GM20000 (cell line): ENCODE measurements at places on chromosomes 1 and 21.
A peak's percentile ranks its signal among the peaks of the same experiment; 100 is the strongest.

DNA sequence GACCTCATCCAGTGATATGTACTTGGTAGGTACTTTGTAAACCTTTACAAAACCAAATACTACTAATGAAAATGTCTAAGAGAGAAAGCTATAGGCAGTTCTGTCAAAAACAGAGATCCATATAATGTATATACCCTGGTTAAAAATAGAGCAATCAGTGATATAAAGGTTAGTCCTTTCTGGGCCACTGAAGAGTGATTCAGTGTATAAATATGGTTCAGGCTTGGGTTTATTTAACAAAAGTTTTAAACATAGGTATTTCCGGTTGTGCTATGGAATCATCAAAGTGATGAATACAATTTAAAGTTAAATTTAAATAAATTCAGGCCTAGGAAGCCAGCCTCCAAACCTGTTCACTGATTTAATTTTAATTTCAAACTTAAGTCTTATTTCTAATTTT is 108.4 kb upstream of the DMRTA2 start:
- no peak for DNase-seq

- no peak for DNase-seq
Measured at GRCh38 chr1:248841702-248842395, 3.8 kb downstream of the ZNF672 start.

- no peak for DNase-seq
Measured at GRCh38 chr1:162003830-162004215, 19.8 kb downstream of the OLFML2B start.

DNA sequence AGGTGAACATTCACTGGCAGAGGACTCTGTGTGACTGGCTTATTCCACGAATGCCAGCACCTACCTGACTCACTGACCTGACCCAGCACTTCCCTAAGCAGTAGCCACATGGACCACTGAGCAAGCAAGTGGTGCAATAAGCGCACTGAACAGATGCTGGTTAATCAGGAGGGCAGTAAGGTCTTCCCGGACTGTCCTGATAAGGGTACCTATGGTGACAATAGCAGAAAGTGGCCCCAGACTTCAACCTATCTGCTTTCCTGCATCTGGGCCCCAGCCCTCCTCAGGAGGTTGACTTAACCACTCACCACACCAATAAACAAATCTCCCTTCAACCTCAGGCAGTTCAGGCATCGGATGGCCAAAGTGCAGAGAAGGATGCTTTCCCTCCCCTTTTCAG is 65.7 kb downstream of the SETD4 start:
- DNase-seq, result no peak

DNA sequence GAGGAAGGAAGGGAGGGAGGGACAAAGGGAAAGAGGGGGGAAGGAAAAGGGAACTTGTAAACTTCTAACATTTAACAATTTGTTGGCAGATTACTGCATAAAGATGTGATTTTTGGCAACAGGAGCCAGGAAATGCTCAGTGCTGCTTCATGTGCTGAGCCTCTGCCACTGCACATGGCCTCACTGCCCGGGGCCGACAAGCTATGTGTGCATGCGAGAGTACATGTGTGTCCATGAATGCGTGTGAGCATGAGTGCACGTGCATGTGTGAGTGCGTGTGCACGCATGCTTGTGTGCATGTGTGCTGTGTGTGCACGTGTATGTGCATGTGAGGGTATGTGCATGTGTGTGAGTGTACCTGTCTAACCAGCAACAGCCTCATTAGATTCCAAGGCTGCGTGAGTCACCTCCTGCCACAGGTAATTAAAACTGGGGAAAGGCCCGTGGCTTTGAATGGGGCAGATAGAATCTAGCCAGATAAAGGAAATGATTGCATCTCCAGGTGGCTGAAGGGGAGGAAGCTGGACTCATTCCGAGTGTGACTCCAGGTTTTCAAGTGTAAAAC is 41.4 kb upstream of the TSPEAR start:
- no peak for DNase-seq

DNA sequence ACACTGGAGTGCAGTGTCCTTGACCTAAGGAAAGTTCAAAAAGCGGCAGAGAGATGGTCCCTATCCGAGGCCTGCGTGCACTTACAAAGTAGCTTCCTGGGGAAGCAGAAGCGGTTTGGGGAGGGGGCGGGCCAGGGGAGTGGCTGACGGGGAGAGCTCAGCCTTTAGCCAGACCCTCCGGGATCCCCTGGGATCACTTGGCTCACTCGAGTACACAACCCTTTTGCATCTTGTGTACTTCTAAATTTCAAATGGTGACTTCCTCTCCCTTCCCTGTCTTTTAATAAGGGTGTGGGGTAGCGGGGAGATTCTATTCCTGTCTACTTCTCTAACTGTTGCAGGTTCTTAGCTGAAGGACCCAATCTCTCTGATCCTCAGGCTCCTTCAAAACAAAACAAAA is 18.1 kb upstream of the SNX27 start:
- no peak for DNase-seq

- DNase-seq, result no peak
Measured at GRCh38 chr1:110187139-110187890, 22.8 kb upstream of the KCNC4 start.

- peak; percentile 67 for DNase-seq
Measured at GRCh38 chr1:186304982-186305949, 69.8 kb downstream of the TPR start.

GRCh38 chr1:230010603-230011332 is 56.3 kb upstream of the GALNT2 start:
- no peak for DNase-seq

DNA sequence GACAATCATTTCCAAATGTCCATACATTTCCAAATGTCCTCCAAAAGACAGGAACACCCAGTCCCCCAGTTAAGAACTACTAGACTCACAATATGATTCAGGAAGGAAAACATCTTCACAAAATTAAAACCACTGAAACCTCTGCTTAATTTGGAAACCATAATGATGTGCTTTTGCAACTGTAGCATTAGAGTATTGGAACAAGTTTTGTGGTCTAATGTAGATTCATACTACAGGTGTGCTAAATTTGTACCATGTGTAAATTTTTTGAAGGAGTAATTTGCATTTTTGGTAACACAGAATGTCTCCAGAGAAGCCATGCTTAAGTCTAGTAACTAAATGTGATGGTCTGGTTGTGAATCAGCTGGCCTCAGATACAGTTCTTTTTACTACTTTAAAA is 129.6 kb downstream of the DPYD start:
- DNase-seq, result peak; percentile 8
